ENCODE measurements at places on chromosomes 3 and 15.

DNA sequence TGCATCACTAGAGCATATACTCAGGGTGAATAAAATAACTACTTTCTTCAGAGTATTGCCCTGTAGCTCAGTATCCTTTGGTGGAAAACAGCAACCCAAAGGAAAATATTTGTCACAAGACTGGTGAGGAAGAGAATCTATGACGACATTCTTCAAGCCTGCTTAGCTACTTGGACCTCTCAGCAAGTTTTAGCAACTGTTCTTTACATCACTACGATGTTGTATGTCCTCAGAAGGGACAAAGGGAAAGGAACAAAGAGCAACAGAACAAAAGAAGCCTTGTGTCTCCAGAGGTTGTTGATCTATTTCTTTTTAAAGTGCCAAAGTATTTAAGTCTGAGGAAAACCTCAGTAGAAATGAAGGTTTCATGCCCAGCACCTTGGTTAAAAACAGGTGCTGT lies 746.7 kb downstream of the NAALADL2 start:
- DNase-seq: no peak

- DNase-seq: peak; percentile 9
Observed at GRCh38 chr3:134937256-134938028, 142.4 kb downstream of the EPHB1 start.

DNA sequence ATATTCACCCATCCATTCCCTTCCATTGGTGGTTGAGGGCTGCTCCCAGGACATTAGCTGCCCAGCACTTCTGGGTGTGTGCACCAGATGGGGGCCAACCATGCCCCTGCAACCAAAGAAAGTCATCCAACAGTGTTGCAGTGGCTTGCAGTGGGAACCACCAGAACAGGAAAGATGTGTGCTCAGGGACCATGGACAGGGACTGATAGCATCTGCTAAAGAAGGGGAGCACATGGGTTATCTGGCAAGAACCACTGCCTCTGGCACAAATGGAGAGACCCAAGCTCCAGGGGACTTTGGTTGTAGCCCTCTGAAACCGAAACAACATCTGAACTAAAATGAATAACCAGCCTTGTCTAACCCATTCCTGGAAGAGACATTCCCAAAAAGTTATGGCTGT lies 8.1 kb downstream of the DCLK3 start:
- DNase-seq: no peak

GRCh38 chr3:16286161-16286560 lies 21.1 kb downstream of the OXNAD1 start:
- no peak for DNase-seq

DNA sequence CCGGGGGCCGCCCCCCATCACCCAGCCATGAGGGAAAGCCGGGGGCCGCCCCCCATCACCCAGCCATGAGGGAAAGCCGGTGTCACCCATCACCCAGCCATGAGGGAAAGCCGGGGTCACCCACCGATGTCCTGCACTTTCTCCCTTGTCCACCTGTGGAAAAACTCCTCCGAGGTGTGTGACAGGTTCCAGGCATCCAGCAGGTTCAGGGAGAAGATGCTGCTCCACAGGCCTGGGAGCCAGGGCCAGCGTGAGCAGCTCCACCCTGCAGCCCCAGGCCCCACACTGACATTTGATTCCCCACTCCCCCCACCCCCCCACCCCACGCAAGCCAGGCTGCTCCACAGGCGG lies 15.5 kb upstream of the EHD4 start:
- no peak for DNase-seq

DNA sequence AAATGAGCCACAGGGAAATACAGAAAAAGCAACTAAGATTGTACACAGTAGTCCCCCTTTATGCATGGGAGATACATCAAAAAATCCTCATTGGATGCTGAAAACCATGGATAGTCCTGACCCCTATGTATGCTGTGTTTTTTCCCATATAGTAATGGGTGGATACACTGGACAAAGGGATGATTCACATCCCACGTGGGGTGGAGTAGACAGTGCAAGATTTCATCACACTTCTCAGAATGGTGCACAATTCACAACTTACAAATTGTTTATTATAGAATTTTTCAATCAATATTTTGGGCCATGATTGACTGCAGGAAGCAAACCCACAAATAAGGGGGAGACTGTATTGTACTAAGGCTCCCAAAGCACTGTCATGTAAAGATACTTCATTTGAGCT lies 224.4 kb upstream of the STRIT1 start:
- no peak for DNase-seq

- no peak for DNase-seq
Observed at GRCh38 chr3:196559826-196560225, 8.5 kb downstream of the WDR53 start.

DNA sequence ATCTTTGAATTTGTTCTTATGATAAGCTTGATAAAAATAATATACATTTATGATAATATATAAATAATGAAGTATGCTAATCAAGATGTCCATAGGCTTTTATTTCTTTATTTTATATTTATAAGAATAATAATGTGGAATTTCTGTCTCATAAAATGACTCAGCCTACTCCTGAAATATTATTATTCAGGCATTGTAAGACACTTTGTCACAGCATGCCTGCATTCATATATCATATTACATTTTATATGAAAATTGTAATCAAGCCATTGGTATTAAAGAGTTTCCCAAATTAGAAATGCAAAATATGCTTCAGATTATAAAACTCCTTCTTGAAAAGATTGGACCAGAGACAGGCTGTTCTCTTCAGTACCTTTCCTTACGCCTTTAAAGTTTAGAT lies 1303.7 kb upstream of the CADM2 start:
- no peak for DNase-seq

DNA sequence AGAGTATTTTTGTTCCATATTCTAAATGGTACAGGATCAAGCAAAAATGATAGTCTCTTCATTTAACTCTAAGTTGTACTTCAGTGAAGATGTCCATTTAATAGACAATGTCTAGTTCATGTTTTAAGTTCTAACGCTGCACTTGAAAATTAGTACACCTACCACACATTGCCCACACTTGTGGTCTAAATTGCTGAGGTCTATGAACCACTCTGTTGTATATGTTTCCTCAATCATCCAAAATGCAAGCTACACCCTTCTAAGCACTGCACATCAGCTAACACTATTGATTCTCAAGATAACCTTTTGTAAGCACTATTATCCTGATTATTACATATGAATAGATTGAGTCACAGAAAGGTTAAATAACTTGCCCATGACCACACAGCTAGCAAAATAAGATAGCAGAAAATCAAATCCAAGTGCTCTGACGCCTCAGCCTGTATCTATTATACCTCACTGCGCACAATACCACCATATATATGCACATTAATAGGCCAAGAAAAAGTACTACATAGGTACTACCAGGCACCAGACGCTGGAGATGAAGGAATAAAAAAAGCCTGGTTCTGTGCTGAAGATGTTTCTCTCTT lies 6.4 kb downstream of the GOLIM4 start:
- DNase-seq: no peak

GRCh38 chr15:58369261-58369701 lies 62.5 kb upstream of the LIPC start:
- peak; percentile 27 for DNase-seq

GRCh38 chr3:71533588-71533987 lies 49.9 kb downstream of the FOXP1 start:
- no peak for DNase-seq

DNA sequence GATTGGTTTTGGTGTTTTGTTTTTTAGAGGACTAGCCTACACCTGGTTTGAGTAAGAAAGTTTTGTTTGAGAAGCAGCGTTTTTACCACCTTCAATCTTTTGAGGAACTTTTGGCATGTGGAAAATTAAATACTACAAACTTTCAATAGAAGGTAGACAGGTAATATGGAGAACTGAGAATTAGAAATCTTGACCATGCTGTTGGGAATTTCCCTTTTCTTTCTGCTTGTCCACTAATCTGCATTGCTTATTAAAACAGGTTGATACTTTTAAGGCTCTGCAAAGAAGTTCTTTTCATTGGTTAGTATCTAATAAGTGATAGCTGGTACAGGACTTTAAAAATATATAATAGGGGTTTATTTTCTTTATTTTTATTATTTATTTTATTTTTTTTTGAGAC lies 31.9 kb downstream of the UBE2E1 start:
- no peak for DNase-seq

GRCh38 chr3:128128251-128128650 lies 4.6 kb upstream of the RUVBL1 start:
- no peak for DNase-seq

- DNase-seq: no peak
Observed at GRCh38 chr3:38120693-38121450, 16.1 kb downstream of the ACAA1 start.

- no peak for DNase-seq
Observed at GRCh38 chr15:63103416-63103815, 18.2 kb upstream of the LACTB start.

Data from AG08395 (cell line).